AG09319 (cell line): ENCODE measurements at places on chromosomes 2 and 18.

DNA sequence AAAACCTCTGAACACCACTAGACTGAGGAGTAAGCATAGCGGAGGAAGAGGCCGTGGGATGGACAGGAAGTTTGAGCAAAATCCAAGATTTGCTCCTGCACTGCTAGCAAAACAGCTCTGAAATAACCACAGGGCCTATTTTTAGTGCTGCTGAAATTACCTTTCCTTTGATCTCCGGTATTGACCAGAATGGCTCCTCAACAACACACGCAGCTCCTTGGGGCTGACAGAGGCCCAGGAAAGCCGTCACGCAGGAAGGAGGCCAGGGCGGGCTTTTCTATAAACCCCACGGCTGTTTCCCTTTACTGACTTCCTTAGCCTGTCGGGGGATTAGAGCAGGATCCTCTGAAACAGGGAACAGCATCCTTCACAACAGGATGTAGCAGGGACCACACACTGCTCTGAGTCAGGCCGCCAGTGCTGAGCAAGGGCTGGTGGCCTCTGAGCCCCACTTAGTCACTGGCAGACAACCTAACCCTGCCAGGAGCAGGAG lies 80.8 kb upstream of the LCLAT1 start:
- no peak for DNase-seq

DNA sequence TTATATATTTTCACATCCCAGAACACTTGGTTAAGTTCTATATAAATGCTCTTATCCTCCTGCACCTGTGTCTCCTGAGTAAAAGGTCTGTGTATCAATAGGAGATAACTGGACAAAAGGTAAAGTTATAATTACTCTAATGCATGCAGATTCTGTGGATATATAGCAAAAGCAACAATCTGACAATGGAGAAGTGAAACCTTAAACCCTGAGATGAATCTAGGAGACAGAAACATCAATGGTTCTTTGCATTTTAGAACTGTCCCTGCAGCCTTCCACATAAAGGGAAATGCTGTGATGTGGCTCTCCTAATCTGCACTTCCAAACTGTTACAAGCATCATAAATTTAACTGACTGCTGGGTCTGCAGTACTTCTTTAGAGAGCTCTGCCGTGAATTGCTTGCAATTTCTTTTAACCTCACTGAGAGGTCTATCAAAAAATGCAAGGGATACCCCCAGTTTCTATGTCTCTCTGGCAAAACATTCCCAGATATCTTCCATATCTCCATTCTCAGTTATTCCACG lies 42.8 kb upstream of the FSIP2 start:
- DNase-seq: no peak

DNA sequence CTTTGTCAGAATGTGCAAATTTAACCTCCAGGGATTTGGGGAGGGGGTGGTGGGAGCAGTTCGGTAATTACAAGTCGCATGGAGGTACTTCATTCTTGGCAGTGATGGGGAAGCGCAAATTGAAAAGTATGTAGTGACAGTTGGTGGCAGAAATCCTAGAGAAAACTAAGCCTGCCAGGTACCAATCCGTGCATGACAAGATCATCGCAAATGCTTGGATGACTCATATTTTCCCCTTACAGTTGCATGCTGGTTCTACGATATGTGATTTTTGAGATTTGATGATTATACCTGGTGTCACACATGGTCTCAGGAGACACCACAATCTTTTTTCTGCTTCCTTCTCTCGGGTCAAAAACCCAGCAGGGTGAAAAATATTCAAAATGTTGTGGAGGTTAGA lies 479.7 kb upstream of the ID2 start:
- DNase-seq: no peak

- DNase-seq: no peak
These were observed 50.0 kb downstream of the KCNE4 start for GRCh38 chr2:223102040-223102400.

- DNase-seq: no peak
These were observed 200.7 kb downstream of the SLC4A3 start for GRCh38 chr2:219828127-219828526.

GRCh38 chr18:376311-376710 lies 108.5 kb upstream of the THOC1 start:
- no peak for DNase-seq

DNA sequence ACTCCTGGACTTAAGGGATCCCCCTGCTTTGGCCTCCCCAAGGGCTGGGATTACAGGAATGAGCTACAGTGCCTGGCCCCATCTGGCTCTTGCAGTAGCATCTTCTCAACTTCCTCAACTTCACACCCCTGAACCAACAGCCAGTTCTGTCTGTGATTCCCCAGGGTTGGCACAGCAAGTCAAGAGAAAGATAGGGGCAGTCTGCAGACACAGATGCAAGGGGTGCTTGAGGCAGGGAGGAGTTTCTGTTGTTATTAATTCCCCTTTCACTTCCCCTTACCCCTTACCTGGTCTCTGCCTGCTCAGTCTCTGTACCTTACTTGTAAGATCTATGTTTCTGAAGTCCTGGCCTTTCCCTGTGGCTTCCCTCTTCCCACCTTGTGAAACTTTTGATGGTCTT lies 54.1 kb upstream of the MEX3C start:
- no peak for DNase-seq

DNA sequence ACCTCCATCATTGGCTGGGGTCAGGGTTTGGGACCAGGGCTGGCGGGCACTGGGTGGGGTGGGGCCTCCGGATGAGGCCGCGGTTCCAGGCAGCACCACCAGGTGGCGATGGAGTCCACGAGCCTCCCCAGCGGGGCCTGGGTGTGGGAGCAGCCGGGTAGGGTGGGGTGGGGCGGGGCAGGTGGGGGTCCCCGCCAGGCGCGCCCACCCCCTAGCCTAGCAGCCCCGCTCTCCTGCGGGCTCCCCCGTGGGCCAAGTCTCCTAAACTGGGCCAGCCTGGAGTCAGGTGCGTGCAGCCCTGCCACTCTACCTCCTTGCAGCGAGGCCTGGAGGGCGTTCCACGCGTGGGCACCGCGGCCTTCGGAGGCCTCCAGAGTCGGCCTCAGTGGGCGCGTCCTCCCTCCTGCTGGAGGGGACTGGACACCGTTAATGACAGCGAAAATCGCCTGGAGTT lies 187.5 kb downstream of the TWIST2 start:
- DNase-seq: no peak

DNA sequence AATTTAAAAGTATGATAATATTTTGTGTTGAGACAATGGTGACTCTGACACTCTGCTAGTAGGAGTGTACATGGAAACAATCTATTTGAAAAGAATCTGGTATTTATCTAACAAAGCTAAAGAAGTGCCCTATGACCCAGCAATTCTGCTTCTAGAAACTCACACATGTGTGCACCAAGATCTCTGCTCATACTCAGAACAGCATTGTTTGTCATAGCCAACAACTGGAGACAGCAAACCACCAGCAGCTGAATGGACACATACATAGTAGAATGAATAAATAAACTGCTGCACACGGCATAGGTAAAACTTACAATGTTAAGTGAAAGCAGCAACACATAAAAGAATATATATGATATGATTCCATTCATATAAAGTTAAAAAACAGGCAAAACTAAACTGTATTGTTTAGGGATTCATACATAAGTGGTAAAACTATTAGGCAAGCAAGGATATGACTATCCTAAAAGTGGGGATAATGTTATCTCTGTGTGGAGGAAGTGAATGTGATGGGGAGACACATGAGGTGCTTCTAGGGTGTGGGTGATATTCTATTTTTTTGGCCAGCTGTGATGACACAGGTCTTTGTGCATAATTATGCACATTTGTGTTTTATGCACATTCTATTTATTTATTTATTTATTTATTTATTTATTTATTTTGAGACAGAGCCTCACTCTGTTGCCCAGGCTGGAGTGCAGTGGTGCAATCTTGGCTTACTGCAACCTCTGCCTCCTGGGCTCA lies 71.1 kb downstream of the RFTN2 start:
- DNase-seq: no peak

DNA sequence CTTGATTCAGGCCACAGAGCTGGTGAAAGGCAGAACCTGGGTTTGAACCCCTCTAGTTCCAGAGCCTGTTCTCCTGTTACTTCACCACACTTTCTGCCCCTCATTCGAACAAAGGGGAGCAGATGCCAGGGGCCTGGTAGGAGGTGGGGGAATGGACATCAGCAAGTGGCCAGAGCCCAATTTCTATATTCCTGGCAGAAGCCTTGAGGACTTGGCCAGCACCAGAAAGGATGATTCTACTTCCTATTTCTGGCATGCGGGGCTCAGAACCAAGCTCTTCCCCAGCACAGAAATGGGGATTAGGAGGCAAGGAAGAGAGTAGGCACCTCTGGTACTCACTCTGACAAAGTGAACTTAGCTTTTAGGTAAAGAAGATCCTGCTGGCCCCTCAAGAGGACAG lies 49.3 kb downstream of the ADD2 start:
- no peak for DNase-seq

DNA sequence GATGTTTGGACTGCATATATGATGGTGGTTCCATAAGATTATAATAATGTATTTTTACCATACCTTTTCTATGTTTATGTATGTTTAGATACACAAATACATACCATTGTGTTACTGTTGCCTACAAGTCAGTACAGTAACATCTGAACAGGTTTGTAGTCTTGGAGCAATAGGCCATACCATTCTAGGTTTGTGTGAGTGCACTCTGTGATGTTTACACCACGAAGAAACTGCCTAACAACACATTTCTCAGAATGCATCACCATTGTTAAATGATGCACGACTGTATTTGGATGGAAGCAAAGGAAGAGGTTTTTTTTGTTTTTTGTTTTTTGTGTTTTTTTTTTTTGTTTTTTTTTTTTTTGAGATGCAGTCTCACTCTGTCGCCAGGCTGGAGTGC lies 9.5 kb downstream of the DUSP19 start:
- DNase-seq: no peak

DNA sequence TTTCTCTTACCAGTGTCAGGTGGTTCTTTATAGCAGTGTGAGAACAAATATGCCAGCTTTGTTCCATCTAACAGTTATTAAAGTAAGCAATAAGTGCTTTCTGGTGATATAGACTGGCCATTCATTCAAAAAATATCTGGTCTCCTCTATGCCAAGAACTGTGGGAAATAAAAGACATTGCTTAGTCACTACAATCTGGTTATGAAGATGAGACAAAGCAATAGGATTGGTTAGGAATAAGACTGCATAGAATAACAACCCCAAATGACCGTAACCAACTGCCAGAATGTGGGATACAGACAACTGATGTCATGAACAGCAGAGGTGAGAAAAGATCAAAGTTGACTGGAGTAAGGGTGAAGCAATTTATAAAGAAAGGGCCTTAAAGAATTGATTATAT lies 83.8 kb downstream of the MBD2 start:
- no peak for DNase-seq

GRCh38 chr2:43520919-43521318 lies 74.9 kb downstream of the THADA start:
- no peak for DNase-seq

- no peak for DNase-seq
These were observed 122.7 kb upstream of the SMAD7 start for GRCh38 chr18:49073437-49073836.

DNA sequence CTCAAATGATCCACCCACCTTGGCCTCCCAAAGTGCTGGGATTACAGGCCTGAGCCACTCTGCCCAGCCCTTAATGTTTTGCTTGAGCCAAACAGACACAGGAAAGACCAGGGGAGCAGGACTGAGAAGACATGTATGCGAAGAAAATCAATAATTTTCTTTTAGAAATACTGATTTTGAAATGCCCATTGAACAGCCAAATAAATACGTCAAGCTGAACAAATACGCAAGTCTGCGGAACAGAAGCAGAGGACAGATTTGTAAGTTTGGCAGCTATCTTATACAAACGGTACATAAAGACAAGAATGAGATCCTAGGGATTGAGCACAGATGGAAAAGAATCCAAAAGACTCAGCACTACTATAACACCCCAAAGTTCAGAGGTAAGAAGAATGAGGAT lies 20.8 kb downstream of the SF3B1 start:
- no peak for DNase-seq

- no peak for DNase-seq
These were observed 3.5 kb downstream of the YWHAQ start for GRCh38 chr2:9627310-9627709.

DNA sequence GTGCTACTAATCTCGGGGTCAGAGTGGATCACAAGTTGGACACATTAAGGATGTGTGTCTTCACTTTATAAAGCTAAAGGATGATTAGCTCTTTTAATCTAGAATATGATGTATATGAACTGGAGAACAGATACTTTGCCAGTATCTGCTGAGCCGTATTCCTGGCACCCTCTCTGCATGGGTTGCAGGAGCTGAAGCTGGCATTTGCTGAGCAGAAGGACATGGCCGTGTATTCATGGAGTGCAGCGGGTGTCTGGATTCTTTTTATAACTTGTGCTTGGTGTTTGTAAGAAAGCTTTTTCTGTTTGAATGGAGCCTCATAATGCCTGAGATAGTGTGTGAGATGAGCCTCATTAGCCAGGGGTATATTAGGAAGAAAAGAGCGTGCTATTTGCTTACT lies 103.9 kb upstream of the MCFD2 start:
- no peak for DNase-seq

- no peak for DNase-seq
These were observed 11.1 kb upstream of the HNRNPLL start for GRCh38 chr2:38613849-38614213.

DNA sequence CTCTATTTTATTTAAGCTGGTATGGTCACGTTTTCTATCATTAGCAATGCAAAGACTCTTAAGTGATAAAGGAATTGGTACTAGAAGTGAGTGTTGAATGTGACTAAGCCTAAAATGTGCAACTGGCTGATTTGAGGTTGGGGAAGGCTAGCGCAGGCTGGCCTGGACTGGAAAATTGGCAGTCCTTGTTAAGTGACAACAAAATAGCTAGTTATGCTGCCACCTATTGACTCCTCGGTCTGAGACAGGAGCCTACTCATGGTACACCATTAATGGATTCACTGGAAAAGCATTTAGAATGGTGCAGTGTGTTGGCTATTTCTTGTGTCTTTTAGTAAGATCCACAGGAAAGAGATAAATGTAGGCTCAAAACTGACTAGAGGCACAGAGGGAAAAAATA lies 5.7 kb upstream of the WIPF1 start:
- no peak for DNase-seq

GRCh38 chr2:164824872-164825271 lies 16.8 kb downstream of the COBLL1 start:
- DNase-seq: no peak

GRCh38 chr2:71361631-71362030 lies 30.0 kb downstream of the ZNF638 start:
- no peak for DNase-seq

GRCh38 chr2:142757111-142757510 lies 120.4 kb upstream of the KYNU start:
- DNase-seq: no peak
